Sciatic nerve (tissue), 2 donors: ENCODE measurements at places on chromosomes 5 and 9. TPM values are rescaled to one million over a fixed set of nuclear protein-coding genes. Genes with fewer than 3 reads are reported as not detected.

GRCh38 chr9:119509291-119509905 is 140.2 kb upstream of the BRINP1 start:
- DNase-seq: no peak

Gene TEX48
- not detected for total RNA-seq

- no peak for DNase-seq
Measured at GRCh38 chr9:83623679-83624076, 735 bp downstream of the IDNK start.

DNA sequence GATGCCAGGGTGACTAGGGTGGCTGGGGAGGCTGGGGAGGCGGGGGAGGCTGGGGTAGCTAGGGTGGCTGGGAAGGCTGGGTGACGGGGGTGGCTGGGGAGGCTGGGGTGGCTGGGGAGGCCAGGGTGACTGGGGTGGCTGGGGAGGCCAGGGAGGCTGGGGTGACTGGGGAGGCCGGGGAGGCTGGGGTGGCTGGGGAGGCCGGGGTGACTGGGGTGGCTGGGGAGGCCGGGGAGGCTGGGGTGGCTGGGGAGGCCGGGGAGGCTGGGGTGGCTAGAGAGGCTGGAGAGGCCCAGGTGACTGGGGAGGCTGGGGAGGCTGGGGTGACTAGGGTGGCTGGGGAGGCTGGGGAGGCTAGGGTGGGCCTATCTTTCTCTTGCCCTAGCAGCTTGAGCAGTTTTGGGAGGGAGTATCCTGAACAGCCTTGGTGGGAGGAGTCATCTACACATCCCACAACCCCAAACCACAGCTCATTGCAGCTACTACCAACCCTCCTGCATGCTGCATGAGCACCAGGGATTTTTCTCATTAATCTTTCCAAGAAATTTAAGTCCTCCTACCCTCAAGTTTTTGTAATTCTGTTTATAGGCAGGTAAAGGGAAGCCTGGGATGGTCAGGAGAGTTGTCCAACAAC is 203.2 kb upstream of the IRX1 start:
- DNase-seq: peak; percentile 73

Gene C8G
- total RNA-seq: not detected

Gene TSC1
- 71.5 TPM for total RNA-seq

DNA sequence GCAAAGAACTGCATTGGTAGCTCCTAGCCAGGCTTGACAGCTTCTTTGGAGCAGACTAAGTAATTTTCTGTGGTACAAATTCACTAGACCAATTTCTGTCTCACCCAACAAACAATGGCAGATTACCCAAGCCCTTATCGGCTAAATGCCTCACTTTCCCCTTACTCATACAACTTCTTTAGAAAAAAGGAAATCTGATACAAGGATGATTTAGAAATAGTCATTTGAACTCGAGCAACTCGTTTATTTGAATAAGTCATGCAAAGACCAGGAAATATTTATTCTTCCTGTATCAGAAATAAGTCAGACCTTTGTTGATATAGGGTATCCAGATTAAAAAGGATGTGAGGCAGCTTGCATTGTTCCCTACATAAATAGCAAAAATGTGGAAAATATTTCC is 170.4 kb upstream of the CDH6 start:
- no peak for DNase-seq

- DNase-seq: peak; percentile 55
Measured at GRCh38 chr5:139647506-139648204, 494 bp upstream of the CXXC5 start.

DNA sequence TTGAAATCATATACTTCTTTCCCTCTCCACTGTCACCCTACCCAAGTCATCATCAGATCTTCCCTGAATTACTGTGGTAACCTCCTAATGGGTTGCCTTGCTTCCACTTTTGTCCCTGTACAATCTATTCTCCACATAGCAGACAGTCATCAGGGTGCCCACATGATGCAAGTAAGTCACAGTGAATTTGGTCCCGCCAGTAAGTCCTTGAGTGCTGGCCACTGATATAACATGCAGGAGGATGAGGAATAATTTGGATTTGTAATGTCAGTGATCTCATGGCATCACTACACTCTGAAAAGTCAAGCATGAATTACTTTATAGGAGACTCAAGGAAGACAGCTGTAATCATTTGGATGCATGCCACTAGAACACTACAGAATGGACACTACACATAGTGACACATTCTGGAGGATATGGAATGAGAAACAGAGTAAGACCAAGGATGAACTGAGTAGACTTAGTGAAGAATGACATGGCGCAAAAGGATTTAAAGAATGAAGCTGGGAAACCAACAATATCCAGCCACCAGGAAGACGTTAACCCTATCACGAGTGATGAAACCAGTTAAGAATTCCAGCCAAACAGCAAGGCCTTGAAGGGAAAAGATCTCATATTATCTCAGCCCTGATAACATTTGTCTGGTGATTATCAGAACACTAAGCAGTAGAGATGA is 28.6 kb downstream of the MARCHF3 start:
- DNase-seq: no peak

GRCh38 chr5:54093861-54094260 is 216.5 kb downstream of the ARL15 start:
- no peak for DNase-seq

DNA sequence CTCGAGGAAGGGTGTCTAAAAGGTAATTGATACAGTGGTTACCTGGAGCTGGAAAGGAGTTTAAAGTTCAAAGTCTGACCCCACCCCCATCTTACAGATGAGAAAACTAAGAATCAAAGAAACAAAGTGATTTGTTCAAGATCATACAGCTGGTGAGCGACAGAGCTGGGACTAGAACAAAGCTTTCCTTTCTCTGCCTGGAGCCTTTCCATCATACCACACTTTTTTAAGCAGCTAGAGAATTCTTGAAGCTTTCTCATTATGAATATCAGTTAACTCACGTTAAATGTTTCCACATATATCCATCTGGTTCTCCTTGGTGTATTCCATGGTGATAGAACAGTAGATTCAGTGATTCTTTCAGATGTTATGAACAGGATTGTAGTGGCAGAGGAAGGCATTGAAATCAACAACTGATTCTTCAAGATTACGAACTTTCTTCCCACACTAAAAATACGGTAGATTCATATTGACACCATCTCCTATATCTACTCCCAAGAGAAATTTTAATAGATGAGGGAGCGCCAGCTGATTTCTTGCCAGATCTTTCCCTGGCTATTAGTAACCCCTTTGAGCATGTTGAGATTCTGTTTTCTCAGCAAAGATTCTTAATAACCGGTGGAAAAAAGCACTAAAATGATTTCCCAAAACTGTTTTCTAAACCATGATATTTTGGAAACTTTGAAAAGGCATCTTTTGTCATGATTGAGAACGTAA is 233.7 kb downstream of the ADAMTSL1 start:
- DNase-seq: no peak

- no peak for DNase-seq
Measured at GRCh38 chr9:37902796-37903646, 906 bp downstream of the SLC25A51 start.

DNA sequence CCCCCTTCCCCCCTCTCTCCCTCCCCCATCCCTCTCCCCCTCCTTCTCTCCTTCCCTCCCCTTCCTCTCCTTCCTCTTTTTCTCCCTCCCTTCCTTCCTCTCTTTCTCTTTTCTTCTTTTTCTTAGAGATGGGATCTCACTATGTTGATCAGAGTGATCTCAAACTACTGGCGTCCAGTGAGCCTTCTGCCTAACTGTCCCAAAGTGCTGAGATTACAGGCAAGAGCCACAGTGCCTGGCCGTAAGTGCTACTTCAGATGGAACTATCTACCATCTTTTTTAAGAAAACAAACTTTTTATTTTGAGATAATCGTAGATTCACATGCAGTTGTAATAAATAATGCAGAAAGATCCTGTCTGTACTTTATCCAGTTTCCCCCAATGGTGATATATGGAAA is 6.3 kb downstream of the RCL1 start:
- no peak for DNase-seq

DNA sequence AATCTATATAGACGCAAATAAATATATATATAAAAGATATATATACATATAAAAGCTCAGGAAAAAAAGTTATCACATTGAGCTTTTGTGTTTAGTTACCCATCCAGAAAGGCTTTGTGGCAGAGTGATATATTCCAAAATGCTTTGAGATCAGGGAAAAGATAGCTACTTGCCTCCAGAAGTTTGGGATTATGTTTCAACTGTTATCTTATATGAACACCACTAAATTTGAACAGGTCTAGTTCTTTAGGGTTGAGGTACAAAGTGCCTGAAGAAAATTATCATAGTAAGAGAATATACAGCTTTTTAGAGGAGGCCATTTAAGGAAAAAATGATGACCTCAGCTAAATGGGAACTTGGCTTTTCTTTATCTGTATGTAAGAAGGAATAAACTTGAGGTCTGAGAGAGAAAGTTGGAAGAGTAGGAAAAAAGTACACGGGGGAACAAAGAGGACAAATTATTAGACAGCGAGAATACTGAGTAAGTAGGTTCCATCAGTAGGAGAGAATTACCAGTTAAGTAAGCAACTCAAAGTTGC is 2.4 kb downstream of the ERP44 start:
- no peak for DNase-seq
